ENCODE measurements at places on chromosomes 13 and 19. TPM values are rescaled to one million over a fixed set of nuclear protein-coding genes. Genes with fewer than 3 reads are reported as not detected.

GRCh38 chr13:51802631-51803418 lies 1.1 kb downstream of the DHRS12 start:
- DNase-seq = peak; percentile 75

Gene MIR17HG
- 23.0 TPM for total RNA-seq

GRCh38 chr13:90723381-90723780 lies 624.1 kb upstream of the MIR17HG start:
- DNase-seq = no peak

DNA sequence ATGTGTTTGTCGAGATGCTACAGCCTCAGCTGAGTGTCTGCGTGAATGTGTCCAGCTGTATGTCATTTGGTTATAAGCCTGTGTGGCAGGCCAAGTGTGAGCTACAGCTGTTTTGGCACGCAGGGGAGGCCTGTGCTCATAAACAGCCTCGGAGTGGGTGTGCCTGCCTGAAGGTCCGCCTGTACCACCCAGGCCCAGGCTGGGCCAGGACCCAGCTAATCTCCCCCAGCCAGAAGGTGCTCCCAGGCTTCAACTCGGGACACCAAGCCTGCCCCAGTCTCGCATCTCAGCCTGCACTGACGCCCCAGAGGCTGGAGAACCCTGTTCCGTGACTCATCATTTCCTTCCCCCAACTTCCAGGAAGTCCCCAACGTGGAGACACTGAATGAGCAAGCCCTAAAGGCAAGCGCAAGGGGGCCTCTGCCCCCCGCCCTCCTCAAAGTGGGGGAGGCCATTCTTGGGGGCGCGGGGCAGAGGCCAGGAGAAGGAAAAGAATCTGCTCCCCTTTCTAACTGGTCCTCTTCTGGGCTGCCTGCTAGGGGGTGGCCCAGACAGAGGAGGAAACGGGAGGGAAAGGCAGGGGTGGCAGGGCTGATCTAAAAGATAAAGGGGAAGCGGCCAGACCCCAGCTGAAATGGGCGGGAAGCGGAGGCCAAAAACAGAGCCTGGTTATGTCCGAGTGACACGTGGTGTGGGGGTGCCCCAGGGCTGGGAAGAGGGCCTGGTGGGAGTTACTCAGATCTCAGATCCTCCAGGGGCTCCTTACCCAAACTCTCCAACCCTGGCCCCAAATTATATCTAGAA lies 2.0 kb downstream of the SLC1A5 start:
- peak; percentile 78 for DNase-seq
